ENCODE measurements at places on chromosomes 11 and 22. TPM values are rescaled to one million over a fixed set of nuclear protein-coding genes. Genes with fewer than 3 reads are reported as not detected.

The ISX gene
- under 0.01 TPM for total RNA-seq

The TRIM48 gene
- not detected for total RNA-seq

The FAM111B gene
- not detected for total RNA-seq

GRCh38 chr11:129366737-129367597, 8.7 kb upstream of the BARX2 start:
- peaks cover 27% of the 10 kb centered on the region for H3K27me3 ChIP-seq
- DNase-seq = no peak
- no peak overlapping the region for H3K4me3 ChIP-seq
- H3K36me3 ChIP-seq = no peaks in the 10 kb centered on the region
- H3K27ac ChIP-seq = no peak overlapping the region

The OR8D1 gene
- total RNA-seq = not detected

- no peaks in the 10 kb centered on the region for H3K27me3 ChIP-seq
- no peak overlapping the region for H3K27ac ChIP-seq
- H3K4me3 ChIP-seq = no peak overlapping the region
- DNase-seq = no peak
Observed at GRCh38 chr11:130633466-130633865, 185.0 kb downstream of the ADAMTS15 start.

GRCh38 chr22:37284805-37285355, 2.6 kb downstream of the CYTH4 start:
- H3K4me3 ChIP-seq = no peak overlapping the region
- H3K27me3 ChIP-seq = no peaks in the 10 kb centered on the region
- no peak for DNase-seq
- H3K36me3 ChIP-seq = no peaks in the 10 kb centered on the region
- H3K27ac ChIP-seq = no peak overlapping the region

- no peaks in the 10 kb centered on the region for H3K27me3 ChIP-seq
- DNase-seq = no peak
- H3K4me3 ChIP-seq = no peak overlapping the region
- no peak overlapping the region for H3K27ac ChIP-seq
Observed at GRCh38 chr11:82373781-82374542, 359.7 kb downstream of the FAM181B start.

DNA sequence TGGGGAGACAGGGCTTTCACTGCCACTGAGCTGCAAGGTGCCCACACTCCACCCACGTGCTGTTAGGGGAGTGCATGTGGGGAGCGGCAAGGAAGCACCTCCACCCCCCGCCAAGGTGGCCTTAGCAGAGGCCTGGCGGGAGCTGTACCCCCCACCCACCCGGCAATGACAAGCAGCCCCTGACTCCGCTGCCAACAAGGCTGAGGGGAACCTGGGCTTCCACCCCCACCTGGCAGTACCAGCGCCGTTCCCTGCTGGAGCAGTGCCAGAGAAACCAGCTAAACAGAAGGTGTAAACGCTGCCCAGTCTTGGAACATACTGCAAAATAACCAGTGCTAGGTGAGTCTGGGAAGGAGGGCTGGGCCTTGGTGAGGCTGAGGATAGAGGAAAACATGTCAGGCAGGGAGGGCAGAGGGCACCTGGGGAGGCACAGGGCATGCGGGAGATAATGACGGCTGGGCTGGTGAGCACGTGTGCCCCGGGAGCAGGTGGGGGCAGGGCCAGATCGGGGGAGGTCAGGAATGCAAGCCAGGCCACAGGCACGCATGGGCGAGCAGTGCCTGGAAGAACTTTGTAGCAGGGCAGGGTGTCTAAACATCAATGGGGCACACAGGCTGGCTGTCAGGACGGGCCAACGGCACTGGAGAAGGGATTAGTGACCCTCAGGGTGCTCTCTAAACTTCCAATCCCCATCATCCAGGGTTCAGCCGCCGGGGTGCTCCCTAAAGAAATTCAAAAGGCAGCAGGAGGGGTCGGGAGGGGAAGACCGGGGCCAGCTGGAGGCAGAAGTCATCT, 6.6 kb downstream of the CERK start:
- no peak for DNase-seq
- H3K36me3 ChIP-seq = no peaks in the 10 kb centered on the region
- no peak overlapping the region for H3K27ac ChIP-seq
- H3K27me3 ChIP-seq = no peaks in the 10 kb centered on the region
- H3K4me1 ChIP-seq = peaks cover 21% of the 10 kb centered on the region
- no peak overlapping the region for H3K4me3 ChIP-seq

The EPS8L2 gene
- 52.8 TPM for total RNA-seq

DNA sequence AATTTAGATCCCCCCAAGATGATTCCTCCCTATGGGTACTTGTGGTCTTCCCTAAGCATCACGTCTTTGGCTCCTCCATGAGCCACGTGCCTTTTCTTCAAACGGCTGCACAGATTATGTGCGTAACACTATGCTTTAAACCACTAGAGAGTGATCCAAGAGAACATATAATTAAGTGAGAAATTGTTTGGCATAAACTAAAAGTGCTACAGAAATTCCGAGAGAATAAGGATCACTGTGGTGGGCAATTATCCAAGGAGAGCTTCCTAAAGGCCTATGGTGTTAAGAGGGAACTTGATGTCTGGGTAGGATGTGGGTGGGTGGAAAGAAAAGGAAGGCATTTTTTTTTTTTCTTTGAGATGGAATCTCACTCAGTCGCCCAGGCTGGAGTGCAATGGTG, 110.9 kb downstream of the MAML2 start:
- H3K4me3 ChIP-seq = no peak overlapping the region
- H3K27me3 ChIP-seq = no peaks in the 10 kb centered on the region
- H3K4me1 ChIP-seq = no peaks in the 10 kb centered on the region
- no peak for DNase-seq
- no peaks in the 10 kb centered on the region for H3K36me3 ChIP-seq

- no peak overlapping the region for H3K4me3 ChIP-seq
- no peak overlapping the region for H3K27ac ChIP-seq
- no peak for DNase-seq
- no peaks in the 10 kb centered on the region for H3K27me3 ChIP-seq
Observed at GRCh38 chr11:79471071-79471844, 30.4 kb upstream of the TENM4 start.

DNA sequence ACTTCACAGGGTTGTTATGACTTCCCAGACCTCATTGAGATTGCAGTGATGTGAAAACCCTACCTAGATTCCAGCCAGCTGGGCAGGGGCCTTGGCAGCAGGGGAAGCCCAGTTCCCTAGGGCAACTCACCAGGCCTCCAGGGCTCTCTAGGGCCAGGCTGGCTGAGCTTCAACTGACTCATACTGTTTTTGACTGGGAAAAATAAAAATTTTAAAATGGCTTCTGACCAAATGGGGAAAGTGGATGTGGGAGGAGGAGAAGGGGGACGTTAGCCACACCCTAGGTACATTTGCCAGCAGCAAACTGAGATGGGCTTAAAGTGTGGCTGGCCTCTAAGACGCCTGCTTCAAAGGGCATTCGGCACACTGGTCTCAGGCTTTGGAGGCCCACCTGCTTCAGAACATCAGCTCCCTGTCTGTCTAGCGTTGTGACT, 39.0 kb downstream of the BMAL1 start:
- H3K27ac ChIP-seq = peak overlapping the region; percentile 8
- H3K4me3 ChIP-seq = no peak overlapping the region
- no peaks in the 10 kb centered on the region for H3K4me1 ChIP-seq

The FAM181B gene
- total RNA-seq = 0.91 TPM

- H3K4me3 ChIP-seq = no peak overlapping the region
- no peaks in the 10 kb centered on the region for H3K4me1 ChIP-seq
- H3K36me3 ChIP-seq = no peaks in the 10 kb centered on the region
- DNase-seq = no peak
Observed at GRCh38 chr11:84056653-84057376, 770.6 kb upstream of the CCDC90B start.
